ENCODE measurements at places on chromosomes 2 and 18.

GRCh38 chr2:1318366-1319009 is 94.8 kb upstream of the TPO start:
- no peak for DNase-seq

- DNase-seq: no peak
These were observed 276.3 kb upstream of the SALL3 start for GRCh38 chr18:78703291-78703690.

DNA sequence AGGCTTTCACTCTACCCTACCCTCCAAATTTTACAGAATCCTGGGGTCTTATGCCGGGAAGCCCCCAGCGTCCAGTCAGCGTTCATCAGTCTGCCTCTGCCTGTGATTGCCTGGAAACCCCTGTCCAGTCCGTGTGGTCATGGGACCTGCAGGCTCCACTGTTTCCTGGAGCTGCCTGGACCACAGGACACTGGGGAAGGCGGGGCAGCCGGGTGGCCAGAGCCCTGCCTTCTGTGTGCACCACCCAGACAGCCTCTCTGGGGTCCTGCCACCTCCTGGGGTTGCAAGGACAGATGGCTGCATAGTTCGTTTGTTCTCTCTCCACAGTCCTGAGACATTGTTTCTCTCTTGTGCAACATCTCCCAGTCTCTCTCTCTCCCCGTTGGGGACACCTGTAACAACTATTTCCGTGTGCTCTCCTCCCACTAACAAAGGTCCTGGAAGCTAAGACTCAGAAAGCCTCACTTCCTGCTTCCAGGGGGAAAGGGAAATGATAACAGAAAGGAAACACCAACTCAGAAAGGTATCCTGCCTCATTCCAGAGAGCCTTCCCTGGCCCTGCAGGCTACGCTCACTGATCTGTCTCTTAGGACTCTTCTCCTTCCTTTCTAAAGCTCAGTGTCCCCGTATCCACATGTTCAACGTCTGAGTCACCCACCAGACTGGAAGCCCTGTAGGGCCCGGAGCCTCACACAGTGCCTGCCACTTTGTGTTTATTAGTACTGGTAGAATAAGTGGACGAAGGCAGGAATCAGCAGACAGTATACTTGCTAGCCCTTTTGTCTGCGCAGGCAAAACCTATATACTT is 192.8 kb upstream of the RAB12 start:
- DNase-seq: no peak

GRCh38 chr2:22375096-22375495 is 1009.9 kb upstream of the KLHL29 start:
- DNase-seq: no peak

DNA sequence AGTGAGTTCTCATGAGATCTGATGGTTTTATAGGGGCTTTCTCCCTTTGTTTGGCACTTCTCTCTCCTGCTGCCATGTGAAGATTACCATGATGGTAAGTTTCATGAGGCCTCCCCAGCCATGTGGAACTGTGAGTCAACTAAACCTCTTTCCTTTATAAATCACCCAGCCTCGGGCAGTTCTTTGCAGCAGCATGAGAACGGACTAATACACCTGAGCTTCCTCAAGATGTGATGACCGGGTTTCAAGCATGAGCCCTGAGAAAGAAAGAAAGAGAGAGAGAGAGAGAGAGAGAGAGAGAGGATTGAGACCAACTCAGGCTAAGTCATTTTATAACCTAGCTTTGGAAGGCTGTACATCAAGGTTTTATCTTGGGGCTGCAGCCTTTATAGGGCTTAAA is 167.7 kb upstream of the SERPINE2 start:
- DNase-seq: no peak

DNA sequence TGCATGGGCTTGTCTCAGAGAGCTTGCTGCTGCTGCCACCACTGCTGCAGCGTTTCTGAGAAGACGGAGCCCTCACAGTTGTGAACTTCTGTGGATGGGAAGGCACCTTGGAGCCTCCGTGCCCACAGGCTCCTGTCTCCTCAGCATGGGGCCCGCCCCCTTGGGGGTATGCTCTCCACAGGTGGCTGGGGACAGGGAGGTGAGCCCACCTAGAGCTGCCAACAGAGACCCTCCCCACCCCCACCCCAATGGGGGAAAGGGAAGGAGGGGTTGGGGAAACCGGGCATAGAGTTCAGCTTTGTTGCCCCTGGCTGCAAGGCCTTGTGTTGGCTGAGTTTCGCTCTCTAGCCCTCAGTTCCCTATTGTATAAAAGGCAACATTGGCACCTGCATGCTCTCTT is 76.1 kb downstream of the INPP4A start:
- DNase-seq: no peak

- DNase-seq: no peak
These were observed 61.6 kb downstream of the MYT1L start for GRCh38 chr2:2269426-2269825.

- DNase-seq: no peak
These were observed 55.2 kb upstream of the BCL11A start for GRCh38 chr2:60608679-60609078.

GRCh38 chr18:48875942-48876511 is 74.7 kb downstream of the SMAD7 start:
- no peak for DNase-seq

DNA sequence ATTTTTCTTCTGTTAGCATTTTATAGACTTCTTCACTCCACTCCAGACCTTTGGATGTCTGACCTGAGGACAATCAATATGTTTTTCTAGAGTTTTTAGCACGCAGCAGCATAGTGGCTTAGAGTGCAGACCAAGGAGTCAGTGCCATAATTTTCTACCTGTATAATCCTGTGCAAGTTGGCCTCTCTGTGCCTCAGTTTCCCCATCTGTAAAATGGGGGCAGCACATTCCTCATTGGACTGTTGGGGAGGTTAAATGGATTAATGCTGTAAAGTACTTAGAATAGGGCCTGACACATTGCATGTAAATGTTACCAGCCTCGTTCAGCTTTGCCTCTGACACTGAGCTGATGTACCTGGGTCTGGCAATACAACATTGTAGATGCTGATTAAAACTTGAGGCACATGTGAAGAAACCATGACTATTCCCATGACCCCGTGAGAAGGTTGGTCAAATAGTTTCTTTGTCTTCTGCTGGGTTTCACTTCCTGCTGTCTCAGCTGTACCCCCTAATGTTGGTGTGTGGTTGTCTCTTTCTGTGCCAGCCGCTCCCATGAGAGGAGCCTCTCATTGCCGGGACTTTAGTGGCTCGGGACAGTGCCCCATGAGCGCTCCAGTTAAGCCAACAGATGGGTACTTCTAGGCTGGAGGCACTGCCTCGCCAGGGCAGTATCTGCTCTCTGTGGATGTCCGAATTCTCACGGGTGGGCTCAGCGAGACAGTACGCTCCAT is 125.3 kb downstream of the SH3RF3 start:
- DNase-seq: no peak

GRCh38 chr2:1266351-1266750 is 146.9 kb upstream of the TPO start:
- no peak for DNase-seq

DNA sequence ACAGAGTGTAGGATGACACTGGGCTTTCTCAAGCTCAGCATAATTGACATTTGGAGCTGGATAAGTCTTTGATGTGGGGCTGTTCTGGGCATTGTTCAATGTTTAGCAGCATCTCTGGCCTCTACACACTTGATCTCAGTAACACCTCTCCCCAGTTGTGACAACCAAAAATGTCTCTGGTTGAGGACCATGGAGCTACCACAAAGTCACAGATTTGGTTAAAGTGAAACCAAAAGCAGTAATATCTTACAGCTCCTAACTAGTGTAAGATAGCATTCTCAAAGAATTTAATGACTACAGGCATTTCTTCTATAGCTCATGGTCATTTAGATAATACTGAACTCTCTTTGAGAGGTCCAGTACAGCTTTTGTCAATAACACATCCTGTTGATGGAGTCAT is 23.4 kb upstream of the PAX3 start:
- DNase-seq: no peak

DNA sequence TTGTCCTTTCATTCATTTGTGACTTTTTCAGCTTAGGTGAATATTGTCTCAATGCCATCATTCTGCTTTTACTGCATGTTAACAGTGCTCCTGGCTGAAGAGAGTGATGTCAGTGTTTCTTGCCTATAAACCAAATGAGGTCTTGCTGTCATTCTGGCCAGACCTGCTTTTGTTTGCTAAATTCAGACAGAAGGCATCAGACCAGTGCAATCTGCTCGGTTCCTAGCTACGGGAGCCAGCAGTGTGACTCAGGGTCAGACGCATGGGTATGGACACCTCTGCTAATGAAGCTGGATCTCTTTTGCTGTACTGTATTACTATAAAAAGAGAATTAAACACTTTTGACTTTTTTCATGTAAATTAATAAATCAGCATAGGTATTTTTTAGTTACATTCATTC is 178.9 kb downstream of the TMEM182 start:
- DNase-seq: no peak

GRCh38 chr2:73925853-73926492 is 707 bp upstream of the DGUOK start:
- DNase-seq: peak; percentile 92

GRCh38 chr2:24164416-24164973 is 10.4 kb upstream of the FAM228A start:
- peak; percentile 44 for DNase-seq

DNA sequence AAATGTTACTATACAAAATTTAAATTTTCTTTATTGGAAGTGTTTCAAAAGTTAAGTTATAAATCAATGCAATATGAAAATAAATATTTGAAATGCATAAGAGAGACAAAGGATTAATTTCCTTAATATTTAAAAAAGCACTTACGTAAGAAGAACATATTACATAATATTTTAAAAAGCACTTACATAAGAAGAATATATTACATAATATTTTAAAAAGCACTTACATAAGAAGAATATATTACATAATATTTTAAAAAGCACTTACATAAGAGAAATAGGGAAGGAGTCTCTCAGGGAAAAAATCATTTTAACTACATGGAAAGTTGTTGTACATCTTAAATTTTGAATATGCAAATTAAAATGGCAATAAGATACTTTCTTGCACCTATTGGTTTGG is 17.4 kb upstream of the B4GALT6 start:
- no peak for DNase-seq

DNA sequence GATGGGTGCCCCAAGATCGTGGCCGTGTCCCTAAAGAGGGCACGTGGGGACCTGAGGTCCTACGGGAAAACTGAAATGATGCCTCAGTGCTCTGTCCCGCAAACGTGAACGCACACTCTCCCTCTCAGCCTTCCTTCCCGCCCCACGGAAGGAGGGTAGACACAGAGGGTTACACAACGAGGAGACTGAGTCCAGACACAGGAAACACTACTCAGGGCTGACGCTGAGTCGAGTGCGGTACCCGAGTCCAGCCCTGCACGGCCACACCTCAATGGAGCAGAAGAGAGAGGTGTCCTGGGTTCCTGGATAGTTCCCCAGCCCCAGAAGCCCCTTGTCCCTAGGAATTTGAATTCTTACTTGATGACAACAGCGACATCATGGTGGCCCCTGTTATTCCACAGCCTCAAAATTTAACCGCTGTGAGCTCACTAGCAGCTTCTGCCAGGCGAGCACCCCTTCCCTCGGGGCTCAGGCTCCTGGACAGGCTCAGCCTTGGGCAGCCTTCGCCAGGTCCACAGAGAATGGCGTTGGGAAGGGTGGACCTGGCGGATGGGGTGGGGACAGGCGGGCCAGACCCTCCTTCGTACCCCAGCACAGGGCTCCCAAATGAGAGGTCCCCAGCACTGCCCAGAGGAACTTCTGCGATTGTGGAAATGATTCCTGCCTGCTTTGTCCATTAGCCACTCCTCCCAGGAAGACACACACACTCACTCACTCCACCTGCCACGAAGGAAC is 980 bp upstream of the RNPEPL1 start:
- DNase-seq: peak; percentile 62

GRCh38 chr18:52334896-52335295 is 5.1 kb upstream of the DCC start:
- DNase-seq: no peak

- no peak for DNase-seq
These were observed 19.7 kb downstream of the CROCC2 start for GRCh38 chr2:240925568-240926515.

- DNase-seq: no peak
These were observed 101.9 kb upstream of the ARHGAP28 start for GRCh38 chr18:6627645-6628044.

- DNase-seq: no peak
These were observed 545 bp downstream of the MPP4 start for GRCh38 chr2:201697899-201698298.

GRCh38 chr2:9332853-9333245 is 90.5 kb downstream of the ITGB1BP1 start:
- no peak for DNase-seq

DNA sequence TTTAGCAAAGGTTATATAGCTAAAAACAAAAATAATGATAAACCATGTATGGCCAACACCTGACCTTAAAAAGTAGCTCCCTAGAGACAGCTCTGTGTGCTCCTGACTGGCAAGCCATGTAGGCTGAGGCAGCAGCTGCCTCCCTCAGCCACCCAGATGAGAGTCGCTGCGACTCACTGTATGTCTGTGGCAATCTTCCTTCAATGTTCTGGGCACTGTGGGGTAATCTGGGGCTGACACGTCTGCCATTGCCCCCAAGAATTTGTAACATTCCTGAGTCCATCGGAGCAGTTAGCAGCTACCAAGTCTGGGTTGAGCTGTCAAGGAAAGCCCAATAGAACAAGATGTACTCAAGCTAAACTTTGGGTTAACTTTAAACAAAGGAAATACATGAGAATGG is 106.4 kb upstream of the DAPL1 start:
- DNase-seq: no peak

DNA sequence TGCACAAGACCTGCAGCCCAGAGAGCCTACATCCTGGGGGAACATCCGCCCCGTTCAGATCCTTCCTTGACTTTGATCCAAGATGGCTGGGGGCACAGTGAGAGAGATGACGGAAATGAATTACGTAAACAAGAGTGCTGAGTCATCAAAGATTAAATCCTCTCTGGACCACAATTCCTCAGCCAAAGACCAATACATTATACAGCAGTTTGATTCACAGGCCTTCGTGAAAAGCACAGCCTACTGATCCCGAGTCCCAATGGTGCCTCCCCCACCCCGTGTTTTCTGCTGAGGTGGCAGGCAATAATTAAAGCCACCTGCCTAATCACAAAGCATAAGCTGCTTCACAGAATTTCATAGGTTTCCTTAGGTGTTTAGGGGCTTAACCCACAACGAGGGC is 43.0 kb downstream of the MYO5B start:
- no peak for DNase-seq

DNA sequence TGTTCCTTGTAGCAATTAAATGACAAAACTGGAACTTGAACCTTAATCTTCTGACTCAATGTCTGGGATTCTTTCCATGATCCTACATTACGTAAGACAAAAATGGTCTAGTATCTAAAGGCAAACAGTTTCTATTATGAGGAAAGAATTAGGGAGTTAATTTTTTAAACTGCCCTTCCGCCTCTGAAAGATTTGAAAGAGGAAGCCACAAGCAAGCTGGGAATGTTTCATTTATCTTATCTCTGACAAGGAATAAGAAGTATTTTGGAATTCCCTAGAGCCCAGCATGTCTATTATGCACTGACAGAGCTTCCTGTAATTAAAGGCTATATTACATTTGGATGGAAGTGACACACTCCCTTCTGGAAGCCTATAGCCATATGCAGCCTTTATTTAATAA is 558.8 kb upstream of the CDH2 start:
- DNase-seq: no peak

GRCh38 chr2:203875471-203875870 is 7.9 kb downstream of the CTLA4 start:
- DNase-seq: no peak

GRCh38 chr2:60530660-60531281 is 22.7 kb downstream of the BCL11A start:
- peak; percentile 87 for DNase-seq

All from mucosa of descending colon (tissue), 3 donors.